Central memory CD4-positive, alpha-beta T cell (primary cell): ENCODE measurements at places on chromosomes 7 and 10.
A peak's percentile ranks its signal among the peaks of the same experiment; 100 is the strongest.

- no peak for DNase-seq
These were observed 83.3 kb upstream of the FGL2 start for GRCh38 chr7:77282897-77283296.

DNA sequence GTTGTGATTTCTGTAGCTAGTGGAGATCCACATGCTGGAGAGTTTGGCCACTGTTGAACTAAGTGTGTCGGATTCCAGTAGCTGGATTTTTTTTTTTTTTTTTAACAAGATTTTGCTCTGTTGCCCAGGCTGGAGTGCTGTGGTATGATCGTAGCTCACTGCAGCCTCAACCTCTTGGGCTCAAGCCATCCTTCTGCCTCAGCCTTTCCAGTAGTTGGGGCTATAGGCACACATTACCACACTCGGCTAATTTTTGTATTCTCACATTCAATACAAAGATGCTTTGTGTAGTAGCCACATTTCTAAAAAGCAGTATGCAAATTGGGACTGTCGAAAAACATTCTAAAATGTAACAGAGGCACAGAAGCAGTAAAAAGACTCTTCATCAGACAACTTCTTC is 63.5 kb downstream of the RABGEF1 start:
- DNase-seq = no peak

- no peak for DNase-seq
These were observed 804.9 kb downstream of the LRMDA start for GRCh38 chr10:76236356-76236755.

- DNase-seq = no peak
These were observed 10.9 kb upstream of the SP8 start for GRCh38 chr7:20797462-20798080.

DNA sequence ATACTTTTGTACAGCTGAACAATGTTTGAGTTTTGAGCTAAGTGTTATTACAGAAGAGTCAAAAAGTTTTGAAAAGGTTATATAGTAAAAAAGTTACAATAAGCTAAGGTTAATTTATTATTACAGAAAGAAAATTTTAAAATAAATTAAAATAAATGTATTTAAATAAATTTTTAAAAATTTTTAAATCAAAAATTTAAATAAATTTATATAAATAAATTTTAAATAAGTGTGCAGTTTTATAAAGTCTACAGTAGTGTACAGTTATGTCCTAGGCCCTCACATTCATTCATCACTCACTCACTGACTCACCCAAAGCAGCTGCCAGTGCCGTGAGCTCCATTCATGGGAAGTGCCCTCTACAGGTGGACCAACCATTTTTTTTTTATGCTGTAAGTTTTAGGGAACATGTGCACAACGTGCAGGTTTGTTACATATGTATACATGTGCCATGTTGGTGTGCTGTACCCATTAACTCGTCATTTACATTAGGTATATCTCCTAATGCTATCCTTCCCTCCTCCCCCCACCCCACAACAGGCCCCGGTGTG is 462.9 kb upstream of the ZMIZ1 start:
- no peak for DNase-seq

DNA sequence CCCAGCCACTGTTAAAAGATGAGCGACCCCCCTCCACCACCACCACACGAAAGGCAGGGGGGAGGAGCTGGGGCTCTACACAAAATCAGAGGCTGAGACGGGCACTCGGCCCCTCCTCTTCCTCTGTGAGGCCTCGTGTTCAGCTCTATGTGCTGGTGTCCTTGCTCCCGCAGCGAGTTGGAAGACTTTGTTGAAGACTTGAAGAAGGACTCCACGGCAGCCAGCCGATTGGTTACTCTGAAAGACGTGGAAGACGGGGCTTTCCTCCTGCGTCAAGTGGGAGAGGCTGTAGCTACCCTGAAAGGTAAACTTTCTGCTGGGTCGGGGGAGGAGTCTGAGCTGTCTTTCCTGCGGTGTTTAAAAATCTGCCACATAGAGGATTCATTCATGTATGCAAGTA is 203.7 kb downstream of the ARHGAP21 start:
- DNase-seq = peak; percentile 39

GRCh38 chr10:70744617-70745143 is 40.5 kb downstream of the TBATA start:
- DNase-seq = no peak

DNA sequence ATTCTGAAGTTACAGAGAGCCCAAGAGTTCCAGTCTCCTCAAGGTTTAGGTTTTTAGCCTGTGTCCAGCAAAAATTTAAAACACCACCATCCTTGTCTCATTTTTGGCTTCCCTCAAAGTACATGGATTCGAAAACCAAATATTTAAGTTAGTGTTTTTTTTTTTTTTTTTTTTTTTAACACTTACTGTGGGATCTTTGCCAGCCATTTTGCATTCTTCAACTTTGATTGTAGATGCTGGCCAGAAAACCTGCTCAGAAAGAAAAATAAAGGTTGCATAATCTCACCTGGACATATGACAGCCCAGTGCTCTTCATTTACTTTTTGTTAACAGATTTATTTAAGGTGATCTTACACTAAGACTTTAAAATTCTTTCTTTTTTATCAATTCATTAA is 91.6 kb downstream of the SEMA3C start:
- no peak for DNase-seq

GRCh38 chr10:127283017-127283416 is 86.6 kb upstream of the INSYN2A start:
- DNase-seq = no peak

DNA sequence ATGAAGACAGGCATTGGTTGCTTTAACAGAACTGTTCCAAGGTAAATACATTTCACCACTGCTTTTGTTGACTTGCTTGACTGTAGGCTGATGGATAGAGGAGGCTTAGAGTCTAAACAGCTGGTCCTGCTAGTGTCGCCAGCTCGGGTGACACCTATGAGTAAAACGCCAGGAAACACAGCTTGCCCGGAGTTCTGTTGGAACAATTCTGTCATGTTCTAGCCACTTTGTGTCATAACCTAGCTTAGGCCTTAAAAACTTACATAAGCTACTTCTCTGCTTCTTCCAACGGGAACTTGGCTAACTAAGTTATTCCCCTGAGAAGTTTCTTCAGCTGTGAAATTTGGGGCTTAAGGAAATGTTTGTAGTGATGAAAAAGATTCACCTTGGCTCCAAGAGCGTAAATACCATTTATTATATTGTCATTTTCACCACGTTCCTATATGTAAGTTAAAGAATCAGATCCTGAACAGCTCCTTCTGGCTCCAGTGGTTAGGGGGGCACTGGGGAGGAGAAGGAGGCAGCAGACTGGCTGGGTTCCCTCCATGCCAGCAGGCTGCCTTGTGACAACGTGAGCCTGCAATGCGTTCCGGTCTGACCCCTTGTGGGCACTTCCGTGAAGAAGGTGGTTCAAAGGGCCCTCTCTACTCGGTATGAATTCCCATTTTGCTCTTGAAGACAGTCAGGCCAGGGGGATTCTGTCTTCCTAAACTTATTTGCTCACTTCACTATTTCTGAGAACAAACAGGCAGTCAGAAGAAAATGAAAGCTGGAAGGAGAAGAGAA is 253.2 kb downstream of the BMPER start:
- DNase-seq = no peak

- no peak for DNase-seq
These were observed 13.0 kb upstream of the DLG5 start for GRCh38 chr10:77939561-77940001.

- no peak for DNase-seq
These were observed 12.7 kb upstream of the ATP6V0E2 start for GRCh38 chr7:149860821-149861727.

DNA sequence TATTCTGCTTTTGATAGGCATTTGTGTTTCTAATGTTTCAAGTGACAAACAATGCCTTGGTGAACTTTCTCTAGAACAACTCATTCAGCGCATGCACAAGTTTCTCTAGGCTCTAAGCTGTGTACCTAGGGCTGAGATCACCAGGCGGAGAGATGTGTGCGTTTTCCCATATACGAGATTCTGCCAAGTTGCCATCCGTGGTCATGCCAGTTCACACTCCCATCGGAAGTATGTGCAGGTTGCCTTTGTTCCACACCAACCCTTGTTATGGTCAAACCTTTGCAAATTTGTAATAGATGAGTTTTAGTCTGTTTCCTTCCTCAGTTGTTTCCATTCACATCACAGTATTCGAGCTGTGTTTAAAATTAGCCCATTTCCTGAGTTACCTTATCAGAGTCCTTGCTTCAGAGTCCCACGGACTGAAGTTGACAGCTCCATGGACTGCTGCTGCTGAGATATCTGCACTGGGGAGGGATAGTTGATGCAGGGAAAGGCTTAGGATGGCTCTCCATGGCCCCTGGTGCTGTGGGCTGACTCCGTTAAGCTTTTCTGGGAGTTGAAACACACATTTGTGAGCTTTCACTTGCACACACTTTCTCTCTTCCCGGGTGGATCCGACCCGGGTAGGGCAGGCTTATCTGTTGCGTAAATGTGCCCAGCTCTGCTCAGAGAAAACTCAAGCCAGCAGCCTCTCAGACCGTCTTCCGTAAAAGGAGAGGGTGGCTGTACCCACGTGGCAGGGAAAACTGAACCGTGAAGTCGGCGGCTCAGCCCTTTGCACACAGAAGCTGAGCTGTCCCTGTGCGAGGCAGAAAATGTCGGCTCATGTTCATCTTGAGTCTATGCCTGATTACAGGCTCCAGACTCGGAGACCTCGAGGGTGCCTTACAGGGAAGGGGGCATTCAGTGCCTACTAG is 49.4 kb downstream of the HK1 start:
- DNase-seq = no peak

GRCh38 chr7:151597541-151598444 is 78.1 kb upstream of the RHEB start:
- DNase-seq = no peak

- DNase-seq = no peak
These were observed 241.3 kb downstream of the FANK1 start for GRCh38 chr10:126137562-126138221.

GRCh38 chr10:86601956-86602602 is 52.3 kb upstream of the OPN4 start:
- no peak for DNase-seq

DNA sequence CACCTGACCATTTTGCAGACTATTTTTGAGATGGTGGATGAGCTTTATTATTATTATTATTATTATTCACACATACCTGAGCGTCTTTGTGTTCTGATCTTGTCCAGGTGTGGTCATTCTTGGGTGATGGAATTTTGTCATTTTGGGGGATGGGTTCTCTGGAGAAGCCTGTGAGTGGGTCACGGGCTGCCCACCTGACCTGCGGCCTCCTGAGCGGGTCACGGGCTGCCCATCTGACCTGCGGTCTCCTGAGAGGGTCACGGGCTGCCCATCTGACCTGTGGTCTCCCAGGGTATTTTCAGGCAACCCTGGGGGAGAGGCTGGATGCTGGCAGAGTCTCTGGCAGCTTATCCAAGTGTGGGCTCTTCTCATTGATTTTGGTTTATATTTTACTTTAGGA is 7.3 kb downstream of the SCART1 start:
- DNase-seq = no peak

- no peak for DNase-seq
These were observed 3.1 kb downstream of the SOSTDC1 start for GRCh38 chr7:16462431-16462889.

DNA sequence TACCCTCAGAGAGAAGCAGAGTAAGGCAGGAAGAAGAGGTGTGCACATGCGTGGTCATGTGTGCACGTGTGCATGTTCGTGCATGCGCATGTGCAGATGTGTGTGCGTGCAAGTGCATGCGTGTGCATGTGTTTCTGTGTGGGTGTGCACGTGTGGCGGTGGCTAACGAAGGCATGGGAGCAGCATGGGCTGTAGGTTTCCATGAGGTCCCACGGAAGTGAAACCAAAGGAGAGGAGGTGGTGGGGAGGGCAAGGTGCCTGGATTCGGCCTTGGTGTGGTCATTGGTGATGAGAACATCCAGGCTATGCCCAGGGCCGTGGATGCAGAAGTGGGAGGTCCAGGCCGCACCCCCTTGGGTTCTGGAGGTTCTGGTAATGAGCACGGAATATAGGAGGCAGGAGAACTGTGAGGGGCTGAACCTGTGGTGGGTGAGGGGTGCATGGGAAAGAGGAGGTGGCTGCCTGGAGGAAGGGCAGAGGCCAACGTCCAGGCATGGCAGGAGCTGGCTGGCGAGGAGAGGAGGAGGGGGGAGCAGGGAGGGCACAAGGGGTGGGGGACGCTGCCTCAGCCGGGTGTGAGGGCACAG is 2.4 kb upstream of the INPP5A start:
- DNase-seq = no peak

DNA sequence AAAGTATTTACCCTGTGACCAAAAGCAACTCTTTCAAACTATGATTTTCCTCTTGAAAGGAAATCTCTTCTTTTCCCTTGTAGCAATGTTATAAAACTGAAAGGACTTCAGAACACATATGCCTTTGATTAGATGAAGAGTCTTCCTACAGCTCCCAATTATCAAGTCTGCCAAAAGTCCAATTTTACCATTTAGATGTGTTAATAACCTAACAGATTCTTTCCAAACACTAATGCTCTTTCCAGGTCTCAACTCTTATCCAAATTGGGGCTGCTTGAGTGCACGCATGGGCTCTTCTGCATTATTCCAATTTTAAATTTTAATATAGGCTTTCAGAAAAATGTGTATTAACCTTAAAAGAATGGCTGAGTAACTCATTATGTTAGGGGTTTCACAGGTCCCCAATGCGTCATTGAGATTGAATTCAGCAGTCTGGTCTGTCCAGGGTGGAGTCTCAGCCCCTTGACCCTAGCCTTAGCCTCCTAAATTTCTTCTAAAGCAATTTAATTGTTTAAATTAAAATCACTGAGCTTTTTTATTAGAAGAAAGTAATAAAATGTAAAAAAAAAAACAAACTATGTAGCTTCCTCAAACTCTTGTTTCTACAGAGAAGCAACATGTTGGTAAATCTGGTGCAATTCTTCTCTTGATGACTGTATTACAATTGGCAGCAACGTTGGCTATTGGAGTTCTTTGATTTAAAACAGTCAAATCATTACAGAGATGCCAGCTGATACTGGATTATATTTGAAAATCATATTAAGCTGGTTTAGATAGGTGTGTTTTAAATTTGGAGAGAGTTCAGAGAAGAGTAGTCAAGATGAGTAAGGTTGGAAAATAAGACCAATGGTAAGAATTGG is 170.4 kb downstream of the DKK1 start:
- DNase-seq = no peak
